ENCODE measurements at places on chromosomes 11 and 22.

- DNase-seq, result no peak
Observed at GRCh38 chr11:111361874-111362273, 17.2 kb downstream of the POU2AF1 start.

DNA sequence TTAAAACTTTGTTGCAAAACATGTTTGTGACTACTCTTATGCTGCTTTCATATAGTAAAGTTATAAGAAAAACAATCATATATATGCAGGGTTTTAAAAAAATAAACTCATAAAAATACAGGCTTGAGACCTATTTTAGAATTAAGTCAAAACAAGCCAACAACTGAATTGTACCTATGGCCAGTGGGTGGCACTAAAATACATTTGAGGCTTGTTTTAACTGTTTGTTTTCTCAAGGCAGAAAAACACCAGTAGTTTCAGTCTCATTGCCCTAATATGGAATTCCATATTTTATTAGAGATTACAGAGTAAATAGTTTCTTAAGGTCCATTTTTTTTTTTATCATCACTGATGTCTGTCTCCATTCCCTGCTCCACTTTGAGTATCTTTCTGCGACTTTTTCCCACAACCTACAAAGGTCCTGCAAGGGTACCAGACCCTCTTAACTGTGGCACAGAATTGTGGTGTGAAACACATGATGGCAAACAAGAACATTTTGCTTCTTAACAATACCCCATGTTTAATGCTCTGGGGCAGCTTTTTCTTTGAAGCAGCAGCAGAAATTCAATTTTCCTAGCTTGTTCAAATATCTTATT lies 8.5 kb upstream of the CCDC89 start:
- DNase-seq, result peak; percentile 60

DNA sequence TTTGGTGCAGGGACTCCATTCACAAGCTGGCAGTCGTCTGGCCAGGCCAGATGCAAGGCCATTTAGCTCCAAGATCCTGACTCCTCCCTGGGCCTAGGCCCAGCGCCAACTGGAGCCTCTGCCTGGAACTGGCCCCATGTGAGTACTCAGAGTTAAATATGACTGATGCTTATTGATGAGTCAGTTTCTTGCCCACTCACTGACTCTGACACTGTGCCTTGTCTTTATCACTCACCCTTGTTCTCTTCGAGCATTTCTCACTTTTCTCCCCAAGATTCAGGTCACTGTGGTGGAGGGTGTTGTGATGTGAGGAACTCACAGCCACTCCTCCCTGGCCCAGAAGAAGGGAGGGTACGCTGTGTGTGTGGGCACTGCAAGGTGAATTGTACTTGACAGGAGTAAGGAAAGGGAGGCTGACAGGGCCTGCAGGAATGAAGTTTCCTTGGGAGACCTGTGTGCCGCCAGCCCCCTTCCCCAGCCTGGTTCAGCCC lies 23.2 kb upstream of the ST3GAL4 start:
- peak; percentile 88 for DNase-seq

DNA sequence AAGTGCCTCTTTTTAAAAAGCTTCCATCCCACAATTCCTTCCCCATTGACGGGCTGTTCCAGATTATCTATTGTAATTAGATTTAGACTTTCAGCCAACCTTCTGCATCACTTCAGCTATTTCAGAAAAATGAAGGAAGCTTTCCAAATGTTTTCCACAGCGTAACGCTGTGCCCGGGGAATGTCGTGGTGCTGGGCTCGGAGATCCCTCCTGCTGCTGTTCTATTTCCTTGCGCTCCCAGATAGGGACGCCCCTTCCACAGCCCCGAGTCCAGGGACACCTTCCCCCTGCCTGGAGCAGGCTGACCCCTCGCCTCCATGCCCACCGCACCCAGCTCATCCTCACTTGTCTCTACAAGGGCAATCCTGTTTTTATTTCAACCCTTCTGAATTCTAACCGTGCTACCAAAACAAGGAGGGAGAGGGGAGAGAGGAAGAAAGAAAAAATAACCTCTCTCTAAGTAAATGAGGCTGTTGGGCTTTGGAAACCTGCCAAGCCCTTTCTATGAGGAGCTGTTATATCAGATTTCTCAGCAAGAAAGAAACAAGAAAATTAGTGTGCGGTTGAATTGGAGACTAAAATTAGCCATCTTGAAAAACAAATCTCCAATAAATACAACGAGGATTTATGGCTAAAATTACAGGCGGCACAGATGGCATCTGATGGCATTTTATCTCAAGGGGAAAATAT lies 366.9 kb downstream of the BRD1 start:
- DNase-seq, result no peak

- no peak for DNase-seq
Observed at GRCh38 chr22:50564289-50564688, 1.6 kb upstream of the SYCE3 start.

- DNase-seq, result no peak
Observed at GRCh38 chr22:46349238-46349637, 13.7 kb downstream of the TRMU start.

DNA sequence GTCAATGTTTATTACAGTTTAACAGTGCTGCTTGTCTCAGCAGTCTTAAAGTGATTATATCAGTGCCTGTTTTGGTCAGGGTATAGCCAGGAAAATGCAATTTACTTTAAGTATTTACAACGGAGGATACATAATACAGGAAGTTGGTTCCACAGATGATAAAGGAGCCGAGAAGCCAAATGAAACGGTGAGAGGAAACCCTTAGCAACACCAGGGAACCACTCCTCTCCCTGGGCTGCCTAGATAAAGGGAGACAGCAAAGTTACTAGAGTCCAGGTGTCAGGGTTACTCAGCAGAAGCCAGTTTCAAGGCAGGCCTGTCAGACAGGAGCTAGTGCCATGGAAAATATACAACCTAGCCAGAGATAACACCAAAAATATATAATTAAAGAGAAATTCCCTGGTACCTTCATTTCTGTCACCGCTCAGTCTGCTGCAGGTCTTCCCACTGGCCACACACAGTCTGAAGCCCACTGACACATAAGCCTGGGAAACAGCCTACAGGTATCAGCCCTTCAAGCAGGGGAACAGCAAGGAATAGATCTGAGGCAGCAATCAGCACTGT lies 55.5 kb downstream of the FAM76B start:
- no peak for DNase-seq

- DNase-seq, result peak; percentile 89
Observed at GRCh38 chr11:34192481-34193401, 87.3 kb downstream of the NAT10 start.

- DNase-seq, result no peak
Observed at GRCh38 chr11:9022961-9023680, 19.3 kb upstream of the NRIP3 start.

DNA sequence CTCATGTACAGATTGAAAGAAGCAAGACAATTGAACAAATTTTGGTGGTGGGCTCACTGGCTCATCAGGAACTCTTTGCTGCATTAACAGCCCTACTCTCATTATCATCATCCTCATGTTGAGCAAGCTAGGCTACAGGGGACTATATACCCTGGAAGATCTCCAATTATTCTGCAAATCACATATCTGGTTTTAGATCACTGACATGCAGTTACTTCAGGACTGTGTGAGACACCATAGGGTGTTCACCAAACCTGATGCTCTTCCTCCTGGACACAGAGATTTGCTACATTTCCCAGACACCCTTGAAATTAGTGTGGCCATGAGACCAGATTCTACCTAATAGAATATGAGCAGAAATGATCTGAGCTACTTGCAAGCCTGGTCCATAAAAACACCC lies 23.0 kb upstream of the ME3 start:
- DNase-seq, result no peak

DNA sequence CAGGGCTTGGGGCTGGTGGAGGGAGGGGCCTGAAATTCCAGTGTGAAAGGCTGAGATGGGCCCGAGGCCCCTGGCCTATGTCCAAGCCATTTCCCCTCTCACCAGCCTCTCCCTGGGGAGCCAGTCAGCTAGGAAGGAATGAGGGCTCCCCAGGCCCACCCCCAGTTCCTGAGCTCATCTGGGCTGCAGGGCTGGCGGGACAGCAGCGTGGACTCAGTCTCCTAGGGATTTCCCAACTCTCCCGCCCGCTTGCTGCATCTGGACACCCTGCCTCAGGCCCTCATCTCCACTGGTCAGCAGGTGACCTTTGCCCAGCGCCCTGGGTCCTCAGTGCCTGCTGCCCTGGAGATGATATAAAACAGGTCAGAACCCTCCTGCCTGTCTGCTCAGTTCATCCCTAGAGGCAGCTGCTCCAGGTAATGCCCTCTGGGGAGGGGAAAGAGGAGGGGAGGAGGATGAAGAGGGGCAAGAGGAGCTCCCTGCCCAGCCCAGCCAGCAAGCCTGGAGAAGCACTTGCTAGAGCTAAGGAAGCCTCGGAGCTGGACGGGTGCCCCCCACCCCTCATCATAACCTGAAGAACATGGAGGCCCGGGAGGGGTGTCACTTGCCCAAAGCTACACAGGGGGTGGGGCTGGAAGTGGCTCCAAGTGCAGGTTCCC lies at the start of gene APOC3:
Gene APOC3 (plus strand): TSS at position 383 of the 659 bp plus-strand sequence. CDS start 676 bp downstream, outside the sequence.
- DNase-seq, result peak; percentile 59

- peak; percentile 78 for DNase-seq
Observed at GRCh38 chr11:128525411-128526243, 61.7 kb downstream of the ETS1 start.

DNA sequence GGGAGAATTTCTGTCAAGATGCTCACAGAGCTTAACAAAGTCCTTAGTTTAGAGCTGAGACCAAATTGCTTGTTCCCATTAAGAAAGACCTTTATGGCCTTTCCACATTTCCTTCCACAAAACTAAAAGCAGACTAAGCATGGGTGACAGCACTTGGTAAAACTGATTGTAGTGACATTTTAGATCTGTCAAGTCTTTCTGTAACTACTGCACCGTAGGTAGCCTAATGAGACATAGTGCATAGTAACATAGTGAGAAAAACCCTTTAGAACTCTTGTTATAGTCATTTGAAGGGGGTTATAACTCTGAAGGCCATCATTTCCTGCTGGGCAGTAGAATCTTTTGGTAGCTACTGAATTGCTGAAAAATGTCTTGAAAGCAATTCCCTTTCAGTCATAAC lies 990.9 kb upstream of the CNTN5 start:
- no peak for DNase-seq

DNA sequence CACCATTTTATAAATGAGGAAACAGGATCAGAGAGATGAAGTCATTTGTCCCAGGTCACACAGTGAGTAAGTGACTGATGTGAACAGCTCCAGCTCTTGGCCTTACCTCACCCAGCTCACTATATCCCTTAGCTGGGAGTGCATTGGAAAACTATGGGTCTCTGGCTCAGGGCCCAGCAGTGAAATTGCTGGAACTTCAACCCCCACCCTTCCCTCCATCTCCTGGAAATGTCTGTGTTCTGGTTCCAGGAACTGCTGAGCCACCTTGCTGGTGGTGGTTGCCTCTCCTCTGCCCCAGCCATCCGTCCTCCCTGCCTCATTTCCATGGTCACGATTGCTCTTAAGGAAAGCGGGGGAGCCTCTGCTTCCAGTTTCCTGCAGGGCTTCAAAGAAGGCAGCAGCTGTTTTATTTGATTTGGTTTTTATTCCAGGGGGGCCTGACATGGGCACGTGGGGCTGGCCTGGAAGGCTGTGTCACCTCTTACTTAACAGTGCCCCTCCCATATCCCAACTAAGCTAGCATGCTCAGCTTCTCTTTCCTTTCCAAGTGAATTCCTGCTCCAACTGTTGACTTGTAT lies 46.2 kb upstream of the CSTF3 start:
- DNase-seq, result peak; percentile 33

- DNase-seq, result peak; percentile 73
Observed at GRCh38 chr11:27012234-27012921, 18.5 kb downstream of the FIBIN start.

- DNase-seq, result no peak
Observed at GRCh38 chr11:17578296-17578695, 31.2 kb downstream of the OTOG start.

- DNase-seq, result peak; percentile 33
Observed at GRCh38 chr11:92702037-92702804, 267.2 kb upstream of the MTNR1B start.

DNA sequence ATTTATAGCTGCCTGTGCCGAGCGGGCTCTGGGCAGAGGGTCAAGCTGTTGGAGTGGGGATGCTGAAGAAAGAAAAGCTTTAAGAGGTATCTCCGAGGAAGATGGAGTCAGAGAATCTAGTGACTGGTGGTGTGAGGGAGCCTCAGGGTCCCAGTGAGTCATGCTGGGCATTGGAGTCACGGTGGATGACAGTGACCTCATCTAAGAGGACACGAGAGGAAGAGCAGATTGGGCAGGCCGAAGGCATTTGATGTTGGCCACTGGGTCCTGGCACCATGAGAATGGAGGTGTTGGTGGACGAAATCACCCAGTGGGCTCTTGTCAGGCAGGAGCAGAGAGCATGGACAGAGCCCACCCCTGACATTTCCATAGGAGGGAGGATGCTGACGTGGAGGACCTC lies 68.4 kb downstream of the TBC1D22A start:
- DNase-seq, result no peak

DNA sequence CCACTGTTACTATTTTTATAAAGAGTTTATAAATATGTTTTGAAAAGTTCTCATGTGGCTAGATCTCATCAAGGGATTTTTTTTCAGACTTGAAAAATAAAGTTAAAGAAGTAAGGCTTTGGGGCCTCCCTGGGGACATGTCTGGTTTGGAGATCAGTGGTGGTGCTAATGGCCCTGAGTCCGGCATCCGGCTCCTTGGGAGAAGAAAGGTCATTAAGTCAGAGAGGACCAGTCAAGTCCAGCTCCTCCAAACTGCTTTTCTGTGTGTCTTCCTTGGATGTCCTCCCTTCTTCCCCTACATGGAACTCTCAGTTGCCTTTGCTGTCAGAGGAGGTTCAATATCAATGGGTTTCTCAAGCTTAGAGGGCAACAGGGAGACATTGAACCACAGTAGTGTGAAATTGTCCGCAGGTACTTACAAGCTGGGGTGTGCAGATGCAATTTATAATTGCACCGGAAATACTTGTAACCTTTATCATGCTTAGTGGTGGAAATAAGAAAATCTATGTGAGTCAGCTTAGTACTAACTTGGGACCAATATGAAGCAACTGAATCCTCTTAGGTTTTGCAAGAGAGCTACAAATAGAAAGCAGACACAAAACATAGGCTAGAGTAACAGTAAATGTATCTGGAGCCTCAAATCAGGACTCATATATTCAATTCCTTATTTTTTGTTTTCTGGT lies 144.3 kb downstream of the TEAD1 start:
- DNase-seq, result peak; percentile 86

DNA sequence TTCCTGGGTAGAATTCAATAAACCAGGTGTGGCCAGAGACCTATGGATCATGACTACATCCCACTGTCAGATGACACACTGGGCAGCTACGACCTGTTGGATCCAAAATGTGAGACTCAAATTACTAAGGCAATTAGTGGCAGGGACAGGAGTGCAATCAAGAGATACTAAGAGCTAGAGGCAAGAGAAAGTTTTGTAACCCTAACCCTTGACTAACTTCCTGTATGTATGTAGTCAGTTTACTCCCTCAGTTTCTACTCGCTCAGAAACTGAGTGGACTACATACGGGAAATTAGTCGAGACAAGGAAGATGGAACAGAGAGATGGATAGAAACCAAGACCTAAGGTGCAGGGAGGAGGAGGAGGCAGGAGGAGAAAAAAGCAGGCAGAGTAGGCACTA lies 2.7 kb downstream of the CYB5R2 start:
- no peak for DNase-seq
